Epithelial cell of proximal tubule (primary cell): ENCODE measurements at places on chromosomes 7 and 10.

DNA sequence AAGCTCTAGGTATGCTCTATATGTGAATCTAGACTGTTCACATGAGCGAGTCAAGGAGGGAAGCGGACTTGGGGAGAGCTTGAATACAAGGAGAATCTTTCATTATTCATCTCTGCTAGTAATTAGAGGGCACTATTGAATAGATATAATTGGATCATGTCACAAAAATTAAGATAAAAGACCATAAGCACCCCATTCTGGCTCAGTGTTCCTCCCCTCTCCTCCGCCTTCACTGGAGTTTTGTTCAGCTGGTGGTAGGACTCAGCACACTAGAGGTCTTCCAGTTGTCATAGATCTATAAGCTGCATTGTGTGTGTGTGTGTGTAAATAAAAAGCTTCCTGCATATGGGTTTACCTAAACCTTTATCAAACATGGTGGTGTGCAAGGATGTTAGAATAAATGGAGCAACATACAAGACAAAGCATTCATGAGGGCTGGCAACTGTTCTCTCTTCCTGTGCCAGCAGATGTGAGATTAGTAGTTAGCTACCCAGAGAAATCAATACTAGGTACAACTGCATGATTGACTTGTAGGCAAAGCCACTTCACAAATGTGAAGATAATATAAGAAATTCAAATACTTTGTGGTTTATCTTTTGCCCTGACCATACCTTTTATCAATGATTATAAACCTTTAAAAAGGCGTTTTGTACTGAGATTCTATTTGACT is 142.6 kb downstream of the CREB5 start:
- DNase-seq, result no peak

- DNase-seq, result no peak
Measured at GRCh38 chr10:19532411-19532810, 283.8 kb upstream of the PLXDC2 start.

GRCh38 chr10:82934429-82934828 is 1059.4 kb downstream of the NRG3 start:
- DNase-seq, result no peak

GRCh38 chr10:114876602-114877300 is 55.2 kb downstream of the FHIP2A start:
- DNase-seq, result no peak

DNA sequence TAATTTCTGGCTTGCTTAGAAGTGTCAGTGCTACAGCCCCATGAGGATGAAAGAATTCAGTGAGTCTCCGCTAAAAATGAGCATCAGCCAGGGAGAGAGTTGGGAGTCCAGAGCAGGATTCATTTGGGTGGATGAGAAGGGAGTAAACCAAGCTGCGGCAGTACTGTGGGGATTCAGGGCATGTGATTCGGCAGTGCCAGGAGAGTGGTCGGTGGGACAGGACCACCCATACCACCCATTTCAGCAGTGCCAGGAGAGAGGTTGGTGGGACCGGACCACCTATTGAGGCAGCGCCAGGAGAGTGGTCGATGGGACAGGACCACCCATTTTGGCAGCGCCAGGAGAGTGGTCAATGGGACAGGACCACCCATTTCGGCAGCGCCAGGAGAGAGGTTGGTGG is 144.2 kb downstream of the CELF2 start:
- no peak for DNase-seq

DNA sequence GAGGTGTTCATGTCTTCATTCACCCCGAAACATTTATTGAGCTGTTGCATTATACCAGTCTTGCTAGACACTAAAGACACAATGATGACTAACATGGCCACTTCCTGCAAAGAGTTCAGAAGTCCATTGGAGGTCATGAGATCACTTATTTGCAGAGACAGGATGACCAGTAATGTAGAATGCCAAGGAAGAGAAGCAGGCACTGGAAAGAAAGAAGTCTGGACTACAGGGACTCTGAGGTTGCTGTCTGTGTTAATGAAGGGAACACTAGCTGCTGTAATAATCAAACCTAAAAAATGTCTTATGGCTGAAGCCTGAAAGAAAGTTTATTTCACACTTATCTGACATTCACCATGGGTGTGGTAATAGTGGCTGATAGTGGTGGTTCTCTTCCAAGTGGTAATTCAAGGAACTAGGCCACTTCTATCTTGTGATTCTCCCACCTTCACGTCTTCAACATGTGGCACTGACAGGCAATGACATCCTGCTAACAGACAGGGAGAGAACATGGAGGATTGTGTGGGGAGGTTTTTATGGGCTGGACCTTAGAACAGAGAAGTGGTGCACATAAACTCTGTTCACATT is 89.2 kb upstream of the MKLN1 start:
- DNase-seq, result peak; percentile 86

- DNase-seq, result no peak
Measured at GRCh38 chr7:95059842-95060313, 152.5 kb downstream of the PPP1R9A start.

- no peak for DNase-seq
Measured at GRCh38 chr7:151233804-151234203, 1.5 kb downstream of the CHPF2 start.
